H1 (cell line): ENCODE measurements at places on chromosomes 3 and 15. TPM values are rescaled to one million over a fixed set of nuclear protein-coding genes. Genes with fewer than 3 reads are reported as not detected.
A peak's percentile ranks its signal among the peaks of the same experiment; 100 is the strongest.

DNA sequence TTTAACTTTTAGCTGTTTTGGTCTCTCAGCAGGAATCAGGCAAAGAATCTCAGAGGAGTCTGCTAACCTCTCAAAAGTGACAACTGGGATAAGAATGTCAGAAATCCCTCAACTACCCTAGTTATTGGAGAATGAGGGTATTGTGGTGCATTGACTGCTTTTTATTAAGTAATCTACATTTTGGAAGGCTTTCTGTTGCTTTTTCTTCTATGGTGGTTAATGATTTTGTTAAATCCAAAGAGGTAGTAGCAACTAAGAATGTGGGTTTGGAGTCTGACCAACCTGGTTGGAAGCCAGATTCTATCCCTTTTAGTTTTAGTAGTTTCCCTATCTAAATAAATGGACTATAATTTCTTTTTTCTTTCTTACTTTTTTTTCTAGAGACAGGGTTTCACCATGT, 94.7 kb upstream of the RNF7 start:
- no peak for DNase-seq
- H3K27me3 ChIP-seq = no peaks in the 10 kb centered on the region
- H3K4me3 ChIP-seq = no peak overlapping the region
- H3K4me1 ChIP-seq = no peaks in the 10 kb centered on the region
- no peak overlapping the region for H3K27ac ChIP-seq

- no peak overlapping the region for H3K27ac ChIP-seq
- H3K36me3 ChIP-seq = no peaks in the 10 kb centered on the region
- no peaks in the 10 kb centered on the region for H3K4me1 ChIP-seq
- DNase-seq = no peak
- H3K4me3 ChIP-seq = no peak overlapping the region
Observed at GRCh38 chr15:95646484-95647273, 683.8 kb upstream of the NR2F2 start.

GRCh38 chr3:46866720-46867549, 3.7 kb upstream of the MYL3 start:
- peak; percentile 97 for DNase-seq

- no peak for DNase-seq
- no peaks in the 10 kb centered on the region for H3K27me3 ChIP-seq
- no peak overlapping the region for H3K27ac ChIP-seq
- no peak overlapping the region for H3K4me3 ChIP-seq
Observed at GRCh38 chr3:112134335-112135124, 1.5 kb upstream of the GCSAM start.

DNA sequence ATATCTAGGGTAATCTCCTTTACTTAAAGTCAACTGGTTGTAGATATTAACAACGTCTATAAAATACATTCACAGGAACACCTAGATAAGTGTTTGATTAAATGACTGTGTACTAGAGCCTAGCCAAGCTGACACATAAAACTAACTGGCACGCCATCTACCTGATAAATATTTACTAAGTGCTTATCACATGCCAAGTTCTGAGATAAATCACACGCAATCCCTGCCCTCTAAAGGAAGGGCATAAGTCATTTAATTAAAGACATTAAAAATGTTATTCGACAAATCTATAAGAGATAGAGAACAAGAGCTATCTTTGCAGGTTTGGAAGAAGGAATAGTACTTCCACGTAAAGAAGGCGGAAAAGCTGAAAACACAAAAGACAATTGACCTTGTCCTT, 11.1 kb upstream of the MB21D2 start:
- no peak overlapping the region for H3K27ac ChIP-seq
- DNase-seq = no peak
- no peaks in the 10 kb centered on the region for H3K4me1 ChIP-seq
- no peaks in the 10 kb centered on the region for H3K27me3 ChIP-seq
- no peaks in the 10 kb centered on the region for H3K36me3 ChIP-seq

DNA sequence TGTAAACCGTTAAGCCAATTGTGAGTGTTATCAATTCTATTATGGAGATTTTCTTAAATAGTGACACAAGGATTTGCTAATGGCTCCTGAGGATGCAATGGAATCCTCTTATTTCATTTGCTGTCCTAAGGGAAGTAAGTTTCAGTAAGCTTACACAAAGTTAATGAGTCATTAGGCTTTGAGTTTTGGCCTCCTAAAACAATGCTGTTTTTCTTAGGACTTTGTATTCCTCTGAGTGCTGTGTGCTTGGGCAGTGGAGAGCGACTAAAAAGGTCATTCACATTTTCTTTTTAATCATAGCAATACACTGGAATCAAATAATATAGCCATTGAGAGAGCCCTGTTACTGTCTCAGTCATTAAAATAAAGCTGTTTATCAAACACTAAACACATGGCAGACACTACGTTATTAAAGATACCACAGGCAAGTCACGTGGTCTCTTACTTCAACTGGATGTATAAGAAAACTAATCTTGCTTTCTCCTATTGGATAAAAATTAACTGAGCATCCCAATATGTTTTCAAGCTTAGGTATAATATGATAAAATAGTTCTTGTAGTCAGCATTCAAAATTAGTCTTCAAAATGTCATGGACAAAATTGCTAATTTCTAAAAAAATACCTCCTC, 290.8 kb downstream of the NLGN1 start:
- DNase-seq = no peak
- no peaks in the 10 kb centered on the region for H3K36me3 ChIP-seq
- H3K27ac ChIP-seq = no peak overlapping the region
- H3K4me3 ChIP-seq = no peak overlapping the region

DNA sequence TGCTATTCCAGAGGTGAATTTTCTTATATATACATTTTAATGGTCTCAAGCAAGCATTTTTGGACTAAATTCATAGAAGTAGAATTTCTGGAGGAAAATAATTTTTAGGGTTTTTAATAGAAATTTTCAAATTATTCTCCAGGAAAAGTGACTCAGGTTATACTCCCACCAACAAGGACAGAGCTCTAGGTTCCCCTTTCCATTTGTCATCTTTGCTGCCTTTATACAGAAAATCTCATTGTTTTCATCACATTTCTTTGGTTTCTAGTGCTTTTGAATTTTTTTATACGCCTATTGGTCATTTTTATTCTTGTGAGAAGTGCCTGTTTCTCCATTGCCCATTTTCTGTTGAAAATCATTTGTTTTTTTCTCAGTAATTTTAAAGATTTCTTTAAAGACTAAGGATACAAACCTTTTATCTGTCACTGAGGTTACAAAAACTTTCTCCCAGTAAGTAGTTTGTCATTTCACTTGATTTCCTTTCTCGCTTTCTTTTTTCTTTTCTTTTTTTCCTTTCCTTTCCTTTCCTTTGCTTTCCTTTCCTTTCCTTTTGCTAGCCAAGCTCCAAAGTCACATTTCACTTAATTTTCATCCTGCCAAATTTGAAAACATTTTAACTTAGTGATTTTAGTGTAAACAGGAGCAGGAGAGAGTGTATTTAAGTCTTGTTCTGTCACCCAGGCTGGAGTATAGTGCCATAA, 77.1 kb upstream of the CHRNB4 start:
- no peaks in the 10 kb centered on the region for H3K4me1 ChIP-seq
- H3K36me3 ChIP-seq = no peaks in the 10 kb centered on the region
- no peak for DNase-seq

Gene SPINT1
- 117 TPM in 2 replicates for total RNA-seq
